ENCODE measurements at places on chromosomes 5 and 9. TPM values are rescaled to one million over a fixed set of nuclear protein-coding genes. Genes with fewer than 3 reads are reported as not detected.

NTNG2 gene
- total RNA-seq: 0.66 TPM

- no peak for ATAC-seq
These were observed 36.5 kb upstream of the ASTN2 start for GRCh38 chr9:117451311-117451710.

DNA sequence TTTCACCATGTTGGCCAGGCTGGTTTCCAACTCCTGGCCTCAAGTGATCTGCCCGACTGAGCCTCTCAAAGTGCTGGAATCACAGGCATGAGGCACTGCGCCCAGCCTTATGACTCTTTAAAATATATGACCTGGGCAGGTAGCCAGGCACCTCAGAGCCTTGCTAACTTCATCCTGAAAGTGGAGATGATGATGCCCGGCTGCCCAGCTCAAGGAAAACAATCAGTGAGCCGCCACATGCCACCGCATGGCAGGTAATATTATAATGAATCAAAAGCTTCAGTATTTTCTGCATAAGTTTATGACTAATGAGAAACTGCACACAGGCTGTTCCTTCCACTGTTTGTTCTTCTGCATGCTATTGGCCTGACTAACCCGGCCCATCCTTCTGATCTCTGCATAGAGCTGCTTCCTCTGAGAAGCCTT, 30.4 kb upstream of the DMRT1 start:
- ATAC-seq: no peak

GRCh38 chr9:89786655-89787054, 181.8 kb downstream of the GADD45G start:
- no peak for ATAC-seq

DNA sequence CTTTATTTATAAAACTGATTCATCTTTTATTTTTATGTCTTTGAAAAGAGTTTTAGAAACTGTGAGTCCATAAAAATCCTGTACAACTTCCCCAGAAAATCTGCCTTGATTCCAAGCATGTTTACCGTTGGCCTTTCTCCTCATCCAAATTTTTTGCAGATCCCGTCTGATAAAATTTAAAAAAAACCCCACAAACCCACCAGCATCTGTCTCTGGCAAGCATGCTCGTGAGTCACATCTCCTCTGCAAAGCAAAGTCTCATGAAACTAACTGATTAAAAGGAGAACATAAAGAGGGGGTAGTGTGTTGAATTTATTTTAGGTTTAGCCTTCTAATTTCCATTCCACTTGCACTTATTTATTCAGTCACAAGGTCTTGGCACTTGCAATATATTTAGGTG, 109.4 kb downstream of the MAT2B start:
- ATAC-seq: no peak

GRCh38 chr9:98412101-98412842, 156.8 kb upstream of the TBC1D2 start:
- no peak for ATAC-seq

- ATAC-seq: peak; percentile 89
These were observed 37.4 kb downstream of the SNX24 start for GRCh38 chr5:122882831-122883230.

BAAT gene
- not detected for total RNA-seq

All from motor neuron (in vitro differentiated cells).